CD14-positive monocyte (primary cell): ENCODE measurements at places on chromosomes 12 and 14.
A peak's percentile ranks its signal among the peaks of the same experiment; 100 is the strongest.

DNA sequence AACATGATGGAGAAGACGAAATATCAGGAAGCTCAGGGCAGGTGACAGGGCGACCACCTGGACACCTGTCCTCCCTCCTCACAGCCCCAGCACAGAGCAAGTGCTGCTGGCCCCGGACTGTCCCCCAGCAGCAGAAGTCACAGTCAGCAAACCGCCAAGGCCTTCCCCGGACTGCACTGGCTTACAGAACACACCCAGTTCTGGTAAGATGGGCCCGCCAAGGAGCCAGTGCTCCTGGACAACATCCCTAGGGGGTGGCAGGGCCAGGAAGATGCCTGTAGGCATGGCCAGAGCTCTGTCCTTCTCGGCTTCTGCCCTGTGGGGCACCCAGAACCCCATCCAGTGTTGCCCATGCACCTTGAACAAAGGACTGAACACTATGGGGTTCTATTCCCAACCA, 77.9 kb downstream of the BCL11B start:
- no peaks in the 10 kb centered on the region for H3K36me3 ChIP-seq
- peaks cover 5% of the 10 kb centered on the region for H3K27me3 ChIP-seq
- no peak for DNase-seq
- no peak overlapping the region for H3K4me3 ChIP-seq
- no peak overlapping the region for H3K27ac ChIP-seq

DNA sequence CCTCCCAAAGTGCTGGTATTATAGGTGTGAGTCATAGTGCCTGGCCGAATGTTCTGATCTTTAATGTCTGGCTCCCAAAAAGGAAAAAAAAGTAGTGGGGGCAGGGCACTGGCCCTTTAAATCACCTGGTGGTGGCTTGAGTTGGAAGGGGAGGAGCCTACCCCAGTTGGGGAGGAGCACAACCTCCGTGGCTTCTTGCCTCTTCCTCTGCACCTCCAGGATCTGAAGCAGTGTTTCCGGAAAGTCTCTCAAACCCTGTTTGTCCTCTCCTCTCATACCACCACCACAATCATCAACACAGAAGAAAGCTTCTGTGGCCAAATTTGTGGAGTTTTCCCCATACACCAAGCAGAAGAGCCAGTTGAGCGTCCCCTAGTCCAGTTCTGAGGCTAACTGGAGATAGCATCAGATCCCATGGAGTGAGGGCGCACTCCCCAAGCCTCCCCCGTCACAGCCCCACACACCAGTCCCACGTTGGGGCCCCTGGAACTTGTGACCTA, 24.3 kb upstream of the RCOR1 start:
- no peak overlapping the region for H3K27ac ChIP-seq
- H3K4me3 ChIP-seq = no peak overlapping the region
- H3K27me3 ChIP-seq = no peaks in the 10 kb centered on the region
- DNase-seq = no peak
- peaks cover 50% of the 10 kb centered on the region for H3K4me1 ChIP-seq

- H3K4me3 ChIP-seq = peak overlapping the region; percentile 30
- H3K27ac ChIP-seq = peak overlapping the region; percentile 30
- H3K36me3 ChIP-seq = no peaks in the 10 kb centered on the region
- DNase-seq = peak; percentile 47
These were observed 12.4 kb upstream of the ETFBKMT start for GRCh38 chr12:31647086-31647491.

DNA sequence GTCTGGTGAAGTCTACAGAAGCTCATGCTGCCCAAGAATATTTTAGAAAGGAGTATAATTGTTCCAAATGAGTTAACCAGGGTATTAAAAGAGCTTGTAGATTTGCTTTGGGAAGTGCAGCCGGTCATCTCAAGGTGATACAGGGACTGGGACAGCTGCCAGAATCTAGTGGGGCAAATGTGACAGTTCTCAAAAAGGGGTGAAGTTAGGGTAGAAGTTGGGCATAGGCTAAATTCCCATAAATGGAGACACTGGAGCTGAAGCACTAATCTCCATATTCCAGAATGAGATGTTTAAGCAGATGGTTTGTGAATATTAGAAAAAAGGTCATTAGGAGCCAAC, 94.7 kb downstream of the ANO6 start:
- H3K36me3 ChIP-seq = peaks cover 50% of the 10 kb centered on the region
- no peak overlapping the region for H3K27ac ChIP-seq
- no peak for DNase-seq
- H3K4me3 ChIP-seq = no peak overlapping the region

DNA sequence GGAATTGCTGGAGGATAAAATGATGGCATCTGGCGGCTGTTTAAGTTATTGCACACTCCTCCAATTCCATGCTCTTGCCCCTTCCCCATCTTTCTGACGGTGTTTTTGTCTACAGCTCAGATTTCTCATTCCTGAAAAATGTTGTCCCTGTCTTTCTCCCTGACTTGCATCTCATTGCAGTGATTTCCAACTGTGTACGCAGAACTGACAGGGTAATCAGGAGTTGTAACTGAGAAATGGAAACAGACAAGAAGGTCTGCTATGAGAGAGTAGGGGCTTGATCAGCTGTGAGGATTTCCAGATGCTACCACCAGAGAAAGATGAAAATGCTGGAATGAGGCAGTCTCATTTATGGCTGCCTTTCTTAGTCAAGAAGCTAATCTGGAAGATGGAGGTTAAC, 1.3 kb downstream of the ERP27 start:
- H3K4me3 ChIP-seq = no peak overlapping the region
- DNase-seq = no peak
- no peaks in the 10 kb centered on the region for H3K27me3 ChIP-seq
- H3K4me1 ChIP-seq = peaks cover 6% of the 10 kb centered on the region
- H3K36me3 ChIP-seq = peaks cover 47% of the 10 kb centered on the region
